ENCODE measurements at places on chromosomes 5 and 9.

- peak; percentile 82 for DNase-seq
These were observed 58.9 kb downstream of the GNA14 start for GRCh38 chr9:77589046-77589795.

DNA sequence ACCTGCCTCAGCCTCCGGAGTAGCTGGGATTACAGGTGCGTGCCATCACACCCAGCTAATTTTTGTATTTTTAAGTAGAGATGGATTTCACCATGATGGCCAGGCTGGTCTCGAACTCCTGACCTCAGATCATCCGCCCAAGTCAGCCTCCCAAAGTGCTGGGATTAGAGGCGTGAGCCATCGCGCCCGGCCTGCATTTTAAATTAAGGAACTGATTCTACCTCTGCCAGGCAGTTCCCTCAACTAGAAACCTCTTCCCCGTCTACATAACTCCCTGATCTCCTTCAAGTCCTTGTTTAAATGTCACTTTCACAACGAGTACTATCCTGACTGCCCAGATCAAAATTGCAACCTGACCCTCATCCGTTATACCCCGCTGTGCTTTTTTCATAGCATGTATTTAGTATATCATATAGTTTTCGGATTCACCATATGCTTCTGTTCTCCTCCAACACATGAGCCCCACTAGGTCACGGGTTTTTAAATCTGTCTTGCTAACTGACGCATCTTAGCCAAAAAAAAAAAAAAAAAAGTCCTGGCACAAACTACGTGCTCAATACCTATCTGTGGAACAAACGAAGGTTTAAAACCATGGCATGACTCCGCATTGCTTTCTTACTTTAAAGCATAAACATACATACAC, 858 bp upstream of the SOWAHA start:
- DNase-seq: no peak

GRCh38 chr5:126869005-126869451, 92.1 kb downstream of the LMNB1 start:
- DNase-seq: no peak

DNA sequence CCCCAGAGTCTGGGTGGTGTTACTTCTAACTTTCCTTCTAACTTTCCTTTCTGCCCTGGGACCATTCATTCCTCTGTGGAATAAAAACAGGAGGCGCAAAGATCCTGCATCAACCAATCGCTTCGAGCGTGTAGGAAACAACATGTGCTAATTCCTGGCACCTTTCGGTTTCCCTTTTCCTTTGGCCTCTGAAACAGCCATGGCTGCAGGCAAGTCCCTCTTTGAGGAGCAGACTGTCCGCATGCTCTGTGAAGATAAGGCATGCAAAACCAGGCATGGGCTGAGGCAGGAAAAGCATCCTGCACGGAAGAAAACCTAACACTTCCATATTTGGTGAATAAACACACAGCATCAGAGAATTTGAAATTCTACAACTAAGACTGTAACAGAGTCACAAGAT, 128.3 kb downstream of the HSD17B3 start:
- no peak for DNase-seq

DNA sequence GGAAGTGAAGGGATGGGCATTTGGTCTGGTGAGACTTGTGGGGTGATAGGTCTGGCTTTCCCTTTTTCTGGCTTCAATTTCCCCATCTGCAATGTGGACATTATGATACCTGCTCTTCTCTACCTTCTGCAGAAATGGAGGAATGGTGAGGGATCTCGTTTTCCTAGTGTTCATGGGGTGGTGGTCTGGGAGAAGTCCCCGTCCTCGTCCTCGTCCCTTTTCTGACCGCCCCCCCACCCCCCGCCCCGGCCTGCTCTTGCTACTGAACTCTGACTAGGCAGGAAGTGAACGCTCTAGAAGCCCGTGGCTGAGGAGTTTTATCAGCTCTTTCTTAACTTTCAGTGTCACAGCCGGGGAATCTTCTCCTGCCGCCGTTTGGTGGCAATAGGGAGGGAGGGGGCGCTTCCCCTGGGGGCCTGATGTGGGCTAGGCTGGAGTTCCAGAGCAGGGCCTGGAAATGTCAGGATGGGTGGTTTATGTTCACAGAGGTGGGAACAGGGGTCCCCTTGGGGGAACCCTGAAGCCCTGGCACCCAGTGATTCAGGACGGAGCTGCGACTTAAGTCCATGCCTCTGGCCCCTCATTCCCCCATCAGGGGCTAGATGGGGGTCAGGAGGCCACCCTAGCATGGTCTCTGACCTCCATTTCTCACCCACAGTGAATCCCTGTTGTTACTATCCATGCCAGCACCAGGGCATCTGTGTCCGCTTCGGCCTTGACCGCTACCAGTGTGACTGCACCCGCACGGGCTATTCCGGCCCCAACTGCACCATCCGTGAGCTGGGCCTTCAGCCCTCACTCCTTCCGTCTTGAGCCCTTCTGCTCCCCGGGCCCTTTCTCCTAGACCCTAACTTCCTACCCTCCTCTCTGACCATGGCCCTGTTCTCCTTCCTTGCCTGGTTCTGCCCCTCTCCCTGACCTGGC, 6.7 kb downstream of the PTGS1 start:
- no peak for DNase-seq

- DNase-seq: no peak
These were observed 106.9 kb upstream of the COL5A1 start for GRCh38 chr9:134534661-134535080.

- DNase-seq: no peak
These were observed 46.8 kb upstream of the NKD2 start for GRCh38 chr5:961711-962240.

DNA sequence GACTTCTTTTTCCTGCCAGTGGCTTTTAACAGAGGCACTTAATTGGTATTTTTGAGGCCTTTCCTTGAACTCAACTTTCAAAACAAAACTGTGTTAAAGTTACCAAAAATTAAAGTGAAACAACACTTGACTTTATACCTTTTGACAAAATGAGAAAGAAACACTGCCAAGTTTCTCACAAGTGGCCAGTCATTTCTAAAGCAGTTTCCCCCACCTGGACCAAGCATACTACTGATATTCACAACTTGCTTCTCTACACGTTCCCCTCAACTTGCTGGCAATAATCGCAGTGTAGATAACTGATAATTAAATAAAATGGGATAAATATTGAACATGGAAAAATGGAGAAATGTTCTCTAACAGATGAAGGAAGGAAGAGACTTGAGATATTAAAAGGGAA, 135.7 kb downstream of the TLR4 start:
- DNase-seq: no peak

DNA sequence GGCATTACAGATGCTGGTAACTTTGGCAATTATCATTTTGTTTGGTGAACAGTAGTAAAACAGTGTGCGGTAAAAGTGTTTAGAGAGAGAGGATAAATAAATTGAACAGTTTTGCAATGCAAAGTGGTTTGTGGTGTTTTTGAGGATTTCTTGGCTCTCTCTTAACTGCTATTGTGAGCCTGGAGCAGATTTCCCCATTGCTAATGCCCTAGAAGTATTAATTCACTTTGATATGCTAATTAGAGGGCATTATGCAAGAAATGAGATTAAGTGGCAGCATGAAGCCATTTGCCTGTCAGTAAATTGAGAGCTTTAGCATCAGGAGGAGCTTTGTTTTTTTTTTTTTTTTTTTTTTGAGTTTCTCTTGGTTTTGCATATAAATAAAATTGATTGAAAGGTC, 8.2 kb downstream of the PBX3 start:
- no peak for DNase-seq

DNA sequence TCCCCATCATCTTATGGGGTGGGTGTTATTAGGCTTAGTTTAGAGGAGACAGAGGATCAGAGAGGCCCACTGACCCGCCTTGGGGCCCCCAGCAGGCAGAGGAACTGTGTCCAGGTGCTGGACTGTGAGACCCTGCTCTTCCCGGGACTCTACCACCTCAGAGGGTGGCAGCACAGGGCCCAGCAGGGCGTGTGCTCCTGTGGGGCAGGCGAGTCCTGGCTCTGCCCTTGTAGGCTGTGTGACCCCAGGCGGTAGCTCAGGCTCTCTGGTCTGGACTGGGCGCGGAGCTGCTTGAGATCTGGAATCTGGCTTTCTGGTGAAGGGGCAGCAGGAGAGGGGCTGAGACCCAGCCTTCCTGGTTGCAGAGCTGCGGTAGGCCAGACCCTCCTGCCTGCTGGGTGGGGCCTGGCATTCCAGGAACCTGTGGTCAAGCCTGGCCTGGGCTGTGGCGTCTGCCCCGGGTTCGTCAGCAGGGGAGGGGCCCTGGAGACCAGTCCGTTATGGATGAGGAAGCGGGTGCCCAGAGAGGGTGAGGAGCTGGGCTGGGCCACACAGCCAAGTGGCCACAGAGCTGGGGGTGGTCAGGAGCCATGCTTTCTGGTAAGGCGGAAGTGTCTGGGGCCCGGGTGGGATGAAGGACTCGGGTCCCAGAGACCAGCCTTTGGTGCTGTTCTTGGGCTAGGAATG, 46.5 kb downstream of the RXRA start:
- no peak for DNase-seq

GRCh38 chr5:135386886-135387628, 12.0 kb downstream of the MACROH2A1 start:
- no peak for DNase-seq

- no peak for DNase-seq
These were observed 55.4 kb downstream of the COL15A1 start for GRCh38 chr9:98999152-98999525.

- no peak for DNase-seq
These were observed 416.5 kb upstream of the KLF4 start for GRCh38 chr9:107906074-107906473.

DNA sequence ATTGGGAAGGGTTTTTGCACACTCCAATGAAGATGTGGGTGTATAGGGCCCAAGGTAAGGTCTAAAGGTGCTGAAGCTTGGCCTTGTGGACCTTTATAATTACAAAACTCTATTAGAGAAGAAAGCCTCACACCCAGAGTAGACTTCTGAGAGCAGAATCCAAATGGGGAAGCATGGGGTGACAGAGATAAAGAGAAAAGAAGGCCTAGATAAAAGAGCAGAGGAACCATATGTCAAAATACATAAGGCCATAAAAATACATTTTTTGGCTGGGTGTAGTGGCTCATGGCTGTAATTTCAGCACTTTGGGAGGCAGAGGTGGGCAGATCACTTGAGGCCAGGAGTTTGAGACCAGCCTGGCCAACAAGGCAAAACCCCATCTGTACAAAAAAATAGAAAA, 27.4 kb upstream of the TCERG1 start:
- no peak for DNase-seq

DNA sequence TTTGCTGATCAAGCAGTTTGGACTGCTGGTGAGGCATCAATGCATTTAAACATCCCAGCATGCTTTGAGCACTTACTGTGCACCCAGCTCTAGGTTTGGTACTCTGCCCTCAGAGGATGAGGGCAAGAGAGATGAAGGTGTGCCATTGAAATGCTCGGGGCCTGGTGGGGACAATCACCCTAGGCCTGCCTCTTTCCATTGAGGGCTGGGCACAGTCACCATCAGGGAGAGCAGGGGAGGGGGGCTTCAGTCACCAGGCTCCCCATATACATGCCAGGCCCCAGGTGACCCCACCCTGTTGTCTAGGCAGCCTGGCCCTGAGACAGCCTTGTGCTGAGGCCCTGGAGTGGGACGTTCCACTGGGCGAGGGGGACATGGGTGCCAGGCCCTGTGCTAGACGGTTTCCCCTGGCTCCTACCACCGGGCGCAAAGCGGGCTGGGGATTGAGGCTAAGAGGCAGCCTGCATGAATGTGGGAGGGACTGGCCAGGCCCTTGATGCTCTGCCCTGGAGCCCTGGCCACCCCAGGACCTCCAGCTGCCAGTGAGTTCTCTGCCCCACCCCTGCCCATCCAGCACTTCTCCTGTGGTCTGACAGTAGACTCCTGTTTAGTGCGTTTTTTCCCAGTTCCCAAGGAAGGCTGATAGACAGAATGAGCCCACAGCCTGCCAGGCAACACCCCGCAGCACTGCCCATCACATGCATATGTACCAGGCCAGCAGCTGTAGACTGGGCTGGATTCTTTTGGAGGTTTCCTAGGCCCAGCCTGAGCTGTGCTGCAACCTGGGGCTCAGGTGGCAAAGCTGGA, 18.9 kb downstream of the TCF7 start:
- no peak for DNase-seq
